ENCODE measurements at places on chromosomes 5 and 9.

GRCh38 chr5:112127861-112128260, 291.2 kb downstream of the EPB41L4A start:
- no peak for DNase-seq

GRCh38 chr9:71985297-71985911, 74.0 kb downstream of the C9orf85 start:
- no peak for DNase-seq

GRCh38 chr5:99835791-99836190, 699.4 kb upstream of the FAM174A start:
- DNase-seq: no peak

GRCh38 chr9:111743275-111743674, 51.5 kb downstream of the SHOC1 start:
- no peak for DNase-seq

- DNase-seq: no peak
Observed at GRCh38 chr9:36177571-36177970, 8.4 kb downstream of the CCIN start.

GRCh38 chr5:76479281-76479680, 76.2 kb downstream of the IQGAP2 start:
- no peak for DNase-seq

DNA sequence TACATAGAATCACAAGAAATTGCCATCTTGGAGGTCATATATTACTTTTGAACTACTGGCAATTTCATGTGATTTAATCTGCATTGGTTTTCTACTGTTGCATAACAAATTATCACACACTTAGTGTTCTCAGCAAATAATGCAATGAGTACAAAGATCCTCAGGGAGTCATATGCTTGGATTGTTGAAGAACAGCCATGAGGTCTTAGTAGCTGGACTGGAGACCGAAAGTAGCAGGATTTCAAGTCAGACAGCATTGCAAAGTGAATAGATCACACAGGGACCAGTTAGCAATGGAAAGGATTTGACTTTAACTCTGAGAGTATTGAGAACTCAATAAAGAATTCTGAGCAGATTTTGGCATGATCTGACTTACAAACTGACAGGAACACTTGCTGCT, 32.2 kb upstream of the FRMD3 start:
- no peak for DNase-seq

GRCh38 chr5:94661086-94661485, 42.6 kb downstream of the SLF1 start:
- DNase-seq: no peak

DNA sequence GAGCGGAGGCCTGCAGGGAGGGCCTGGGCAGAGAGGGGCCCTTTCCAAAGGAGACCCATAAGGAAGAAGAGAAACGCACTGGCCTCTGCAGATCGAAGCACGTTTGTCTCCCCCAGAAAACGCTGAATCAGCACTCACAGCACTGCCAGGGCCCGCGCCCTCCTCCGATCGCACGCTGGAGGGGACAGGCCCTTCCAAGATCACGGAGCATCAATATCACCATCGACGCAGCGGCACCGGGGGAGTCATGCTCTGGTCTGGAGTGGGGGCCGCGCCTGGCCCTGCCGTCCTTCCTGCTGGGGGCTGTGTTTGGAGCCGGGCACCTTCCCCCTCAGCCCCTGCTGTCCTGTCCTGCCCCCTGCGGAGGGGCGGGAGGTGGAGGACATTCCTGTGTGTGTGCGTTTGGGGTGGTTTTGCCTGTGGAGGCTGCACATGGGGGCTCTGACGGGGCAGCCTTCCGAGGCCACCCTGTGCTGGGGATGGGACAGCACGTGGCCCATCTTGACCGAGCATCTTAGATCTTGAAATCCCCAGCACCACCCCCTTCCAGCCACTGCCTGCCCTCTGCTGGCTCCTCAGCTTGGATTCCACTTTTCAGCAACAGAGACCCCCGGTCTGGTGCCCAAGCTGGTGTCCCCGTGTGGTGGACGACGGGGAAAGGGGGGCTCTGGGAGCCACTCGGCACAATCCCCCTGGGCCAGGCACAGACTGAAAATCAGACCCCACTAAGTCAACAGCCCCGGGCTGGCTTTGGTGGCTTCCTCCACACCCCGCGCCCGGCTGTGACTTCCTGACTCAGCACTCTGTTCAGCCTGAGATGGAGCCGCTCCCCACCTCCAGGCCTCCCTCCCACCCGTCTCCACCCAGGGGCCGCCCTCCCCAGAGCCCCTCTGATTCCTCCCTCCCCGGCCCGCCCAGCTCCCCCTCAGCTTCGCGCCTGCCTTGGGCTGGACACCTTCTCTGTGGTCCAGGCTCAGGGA, 8.3 kb downstream of the TMEM250 start:
- no peak for DNase-seq

DNA sequence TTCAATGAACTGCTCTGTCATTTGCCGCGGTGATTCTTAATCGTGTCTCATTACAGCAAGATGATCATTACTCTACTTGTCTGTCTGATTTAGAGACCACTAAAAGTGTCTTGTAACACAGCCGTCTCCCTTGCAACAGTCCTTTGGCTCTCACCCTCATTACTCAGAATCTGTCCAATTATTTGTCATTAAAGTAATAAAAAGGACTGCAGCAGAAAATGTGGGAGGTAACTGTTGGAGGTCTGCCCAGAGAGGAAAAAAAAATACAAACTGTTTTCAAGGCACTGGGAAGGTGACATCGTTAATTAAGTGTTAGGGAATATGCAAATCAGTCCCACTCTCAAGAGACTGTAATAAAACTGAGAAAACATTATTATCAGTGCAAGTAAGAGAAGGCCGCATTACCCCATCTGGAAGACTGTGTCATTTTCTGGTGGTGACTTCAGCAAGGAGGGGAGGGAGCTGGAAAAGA, 281.0 kb downstream of the RASEF start:
- no peak for DNase-seq

DNA sequence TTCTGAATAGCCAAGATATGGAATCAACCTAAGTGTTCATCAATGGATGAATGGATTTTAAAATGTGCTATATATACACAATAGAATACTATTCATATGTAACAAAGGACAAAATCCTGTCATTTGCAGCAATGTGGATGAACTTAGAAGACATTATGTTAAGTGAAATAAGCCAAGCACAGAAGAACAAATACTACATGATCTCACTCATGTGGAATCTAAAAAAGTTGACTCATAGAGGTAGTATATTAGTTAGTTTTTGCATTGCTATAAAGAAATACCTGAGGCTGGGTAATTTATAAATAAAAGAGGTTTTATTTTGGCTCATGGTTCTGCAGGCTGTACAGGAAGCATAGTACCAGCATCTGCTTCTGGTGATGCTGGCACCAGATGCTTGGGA, 8.1 kb downstream of the CATSPER3 start:
- DNase-seq: no peak

All from Caco-2 (cell line).